ENCODE measurements at places on chromosomes 5 and 9. TPM values are rescaled to one million over a fixed set of nuclear protein-coding genes. Genes with fewer than 3 reads are reported as not detected.

GRCh38 chr9:111966861-111967291 lies 70.3 kb downstream of the UGCG start:
- no peak overlapping the region for H3K4me3 ChIP-seq
- no peak overlapping the region for H3K27ac ChIP-seq
- H3K27me3 ChIP-seq: no peaks in the 10 kb centered on the region
- no peaks in the 10 kb centered on the region for H3K36me3 ChIP-seq

- no peak for DNase-seq
- no peak overlapping the region for H3K4me3 ChIP-seq
- H3K36me3 ChIP-seq: 0 out of 2 replicates have a peak, but pooled peaks cover 14% of the 10 kb centered on the region
- H3K27me3 ChIP-seq: no peaks in the 10 kb centered on the region
- no peak overlapping the region for H3K27ac ChIP-seq
Measured at GRCh38 chr5:103205991-103206700, 52.4 kb upstream of the MACIR start.

- no peak overlapping the region for H3K4me3 ChIP-seq
- no peak for DNase-seq
- H3K27me3 ChIP-seq: peaks cover 26% of the 10 kb centered on the region
- H3K4me1 ChIP-seq: no peaks in the 10 kb centered on the region
- H3K27ac ChIP-seq: no peak overlapping the region
Measured at GRCh38 chr5:148995791-148996190, 67.1 kb downstream of the SH3TC2 start.

DNA sequence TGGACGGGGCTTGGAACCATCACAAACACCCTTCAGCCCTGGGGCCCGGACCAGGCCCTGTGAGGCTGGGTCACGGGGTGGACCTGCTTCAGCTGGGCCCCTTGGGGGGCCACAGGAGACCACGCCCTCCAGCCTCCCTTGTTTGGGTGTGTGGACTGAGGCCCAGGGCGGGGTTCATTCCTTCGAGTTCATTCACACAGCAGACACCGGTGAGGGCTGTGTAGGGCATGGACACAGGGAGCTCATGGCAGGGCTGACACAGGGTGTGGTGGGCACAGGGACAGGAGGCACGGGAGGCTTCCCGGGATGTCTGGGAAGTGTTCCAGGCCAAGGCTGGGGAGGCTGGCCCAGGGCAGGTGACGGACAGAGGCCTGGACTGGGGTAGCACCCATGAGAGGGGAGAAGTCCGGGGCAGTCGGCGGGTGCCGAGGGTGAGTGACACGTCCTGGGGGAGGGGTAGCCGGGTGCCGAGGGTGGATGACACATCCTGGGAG lies 8.9 kb downstream of the DNLZ start:
- peak; percentile 77 for DNase-seq
- H3K4me3 ChIP-seq: no peak overlapping the region
- peaks cover 8% of the 10 kb centered on the region for H3K4me1 ChIP-seq
- H3K27me3 ChIP-seq: no peaks in the 10 kb centered on the region

GRCh38 chr5:82217917-82218316 lies 60.2 kb downstream of the RPS23 start:
- H3K27ac ChIP-seq: no peak overlapping the region
- no peak overlapping the region for H3K4me3 ChIP-seq
- no peaks in the 10 kb centered on the region for H3K4me1 ChIP-seq
- no peaks in the 10 kb centered on the region for H3K27me3 ChIP-seq
- DNase-seq: no peak

GRCh38 chr5:180041301-180042274 lies 30.0 kb downstream of the RNF130 start:
- H3K4me1 ChIP-seq: no peaks in the 10 kb centered on the region
- no peak overlapping the region for H3K4me3 ChIP-seq
- H3K36me3 ChIP-seq: no peaks in the 10 kb centered on the region

DNA sequence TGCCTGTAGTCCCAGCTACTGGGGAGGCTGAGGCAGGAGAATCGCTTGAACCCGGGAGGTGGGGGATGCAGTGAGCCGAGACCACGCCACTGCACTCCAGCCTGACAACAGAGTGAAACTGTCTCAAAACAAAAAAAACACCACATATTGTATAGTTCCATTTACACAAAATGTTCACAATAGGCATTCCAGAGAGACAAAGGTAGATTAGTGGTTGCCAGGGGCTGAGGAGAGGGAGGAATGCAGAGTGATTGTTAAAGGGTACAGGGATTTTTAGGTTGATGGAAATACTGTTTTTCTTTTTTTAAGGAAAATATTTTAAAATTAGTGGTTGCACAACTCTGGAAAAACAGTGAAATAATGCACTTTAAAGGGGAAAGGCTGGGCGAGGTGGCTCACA lies 19.6 kb downstream of the ETF1 start:
- H3K4me3 ChIP-seq: no peak overlapping the region
- peaks cover 16% of the 10 kb centered on the region for H3K4me1 ChIP-seq
- H3K27ac ChIP-seq: no peak overlapping the region
- DNase-seq: no peak
- H3K36me3 ChIP-seq: peaks cover 5% of the 10 kb centered on the region

DNA sequence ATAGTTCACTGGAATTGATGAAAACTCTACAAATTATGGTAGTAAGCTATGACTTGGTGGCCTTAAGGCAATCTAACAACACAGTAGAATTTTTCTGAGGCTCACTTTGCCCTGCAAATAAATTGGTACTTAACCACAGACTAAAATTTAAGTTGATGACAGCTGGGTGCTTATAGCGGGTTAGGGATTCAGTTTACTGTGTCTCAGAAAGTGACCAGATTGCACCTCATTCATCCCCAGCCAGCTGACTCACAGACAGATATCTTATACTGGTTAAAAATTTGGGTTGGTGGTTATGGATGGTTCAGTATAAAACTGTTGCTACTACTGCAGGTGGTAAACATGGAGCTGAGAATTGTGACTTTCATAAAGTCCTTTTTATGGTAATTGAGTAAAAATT lies 2.8 kb downstream of the CKS2 start:
- H3K4me3 ChIP-seq: peak overlapping the region; percentile 88
- H3K36me3 ChIP-seq: 0 out of 2 replicates have a peak, but pooled peaks cover 4% of the 10 kb centered on the region
- DNase-seq: peak; percentile 58
- H3K27ac ChIP-seq: peak overlapping the region; percentile 40
- H3K4me1 ChIP-seq: peaks cover 43% of the 10 kb centered on the region

GRCh38 chr5:150264667-150265603 lies 24.6 kb downstream of the CAMK2A start:
- no peak overlapping the region for H3K27ac ChIP-seq
- H3K36me3 ChIP-seq: no peaks in the 10 kb centered on the region
- no peak overlapping the region for H3K4me3 ChIP-seq
- no peak for DNase-seq
- H3K4me1 ChIP-seq: peaks cover 16% of the 10 kb centered on the region

DNA sequence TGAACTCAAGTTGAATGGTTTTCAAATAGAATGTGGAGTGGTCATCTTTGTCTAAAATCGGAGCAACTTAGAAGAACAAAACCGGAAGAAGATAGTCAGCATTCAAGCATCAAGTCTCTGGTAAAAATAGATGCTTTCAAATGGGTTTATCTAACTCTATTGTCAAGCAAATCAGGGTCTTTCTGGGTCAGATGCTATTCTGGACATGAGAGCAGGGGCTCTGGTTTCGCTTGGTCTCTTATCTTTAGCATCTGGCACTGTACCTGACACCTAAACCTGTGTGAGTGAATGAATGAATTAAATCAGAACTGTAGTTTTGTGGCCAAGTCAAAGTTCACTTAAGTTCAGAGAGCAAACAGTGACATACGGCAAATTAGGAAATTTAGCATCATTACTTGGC lies 173.5 kb downstream of the SLIT3 start:
- peaks cover 26% of the 10 kb centered on the region for H3K4me1 ChIP-seq
- no peaks in the 10 kb centered on the region for H3K36me3 ChIP-seq
- H3K27me3 ChIP-seq: no peaks in the 10 kb centered on the region
- no peak overlapping the region for H3K27ac ChIP-seq
- no peak overlapping the region for H3K4me3 ChIP-seq
- no peak for DNase-seq

DNA sequence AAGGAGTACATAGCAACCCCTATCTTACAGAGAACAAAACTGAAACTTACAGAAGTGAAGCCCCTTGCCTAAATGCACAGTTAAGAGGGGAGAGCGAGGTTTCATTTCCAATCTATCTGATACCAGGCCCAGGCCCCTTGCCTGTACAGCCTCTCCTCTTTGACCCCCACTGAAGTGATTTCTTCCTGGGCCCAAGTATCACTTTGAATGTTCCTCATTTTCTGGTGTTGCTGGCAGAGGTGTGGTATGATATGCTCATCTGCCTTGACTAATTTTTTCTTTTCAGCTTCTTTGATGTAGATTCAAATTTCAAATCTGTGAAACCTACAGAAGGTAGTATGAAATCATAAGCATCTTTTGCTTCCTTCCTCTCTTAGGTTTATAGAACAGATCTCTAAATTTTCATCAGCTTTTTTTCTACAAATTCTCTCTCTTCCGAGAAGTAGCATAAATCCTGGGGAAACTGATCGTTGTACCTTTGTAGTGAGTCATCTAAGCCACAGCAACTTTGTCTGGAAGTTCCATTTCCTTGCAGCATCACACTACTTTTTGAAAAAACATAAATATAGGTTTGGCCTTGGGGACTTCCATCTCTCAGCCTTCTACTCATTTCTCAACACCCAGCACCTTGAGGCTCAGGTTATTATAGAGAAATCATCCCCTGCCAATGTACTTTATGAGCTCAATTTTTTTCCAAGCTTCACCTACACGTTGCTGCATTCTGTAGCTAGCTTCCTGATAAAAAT lies 402.4 kb upstream of the PTGER4 start:
- no peaks in the 10 kb centered on the region for H3K4me1 ChIP-seq
- no peak overlapping the region for H3K27ac ChIP-seq
- H3K4me3 ChIP-seq: no peak overlapping the region
- H3K36me3 ChIP-seq: no peaks in the 10 kb centered on the region
- H3K27me3 ChIP-seq: no peaks in the 10 kb centered on the region
- DNase-seq: no peak

- H3K4me3 ChIP-seq: no peak overlapping the region
- H3K27ac ChIP-seq: no peak overlapping the region
- H3K4me1 ChIP-seq: peaks cover 10% of the 10 kb centered on the region
- H3K36me3 ChIP-seq: no peaks in the 10 kb centered on the region
Measured at GRCh38 chr9:126505697-126506346, 107.9 kb upstream of the LMX1B start.

GRCh38 chr5:95996904-95997723 lies 35.5 kb upstream of the ELL2 start:
- H3K27me3 ChIP-seq: no peaks in the 10 kb centered on the region
- H3K4me1 ChIP-seq: peaks cover 10% of the 10 kb centered on the region
- DNase-seq: no peak
- no peak overlapping the region for H3K4me3 ChIP-seq
- no peak overlapping the region for H3K27ac ChIP-seq
- H3K36me3 ChIP-seq: no peaks in the 10 kb centered on the region

DNA sequence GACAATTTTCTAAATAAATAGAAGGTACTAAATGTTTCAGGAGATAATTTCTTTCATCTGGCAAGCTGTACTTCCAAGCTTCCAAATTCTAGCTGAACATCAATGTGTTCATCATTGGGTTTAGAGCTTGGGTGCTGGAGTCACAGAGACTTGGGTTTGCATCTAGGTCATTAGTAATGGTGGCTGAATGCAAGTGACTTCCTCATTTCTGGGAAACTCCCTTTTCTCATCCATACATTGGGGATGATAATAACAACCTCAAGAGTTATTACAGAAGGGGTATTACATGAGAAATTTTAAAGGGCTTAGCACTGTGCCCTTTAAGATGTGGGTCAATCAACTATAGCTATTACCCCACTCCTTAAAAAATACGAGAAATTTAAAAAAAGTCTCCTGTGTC lies 41.1 kb upstream of the KLF4 start:
- H3K4me3 ChIP-seq: no peak overlapping the region
- H3K27me3 ChIP-seq: no peaks in the 10 kb centered on the region
- H3K4me1 ChIP-seq: no peaks in the 10 kb centered on the region
- no peak for DNase-seq
- no peaks in the 10 kb centered on the region for H3K36me3 ChIP-seq

DNA sequence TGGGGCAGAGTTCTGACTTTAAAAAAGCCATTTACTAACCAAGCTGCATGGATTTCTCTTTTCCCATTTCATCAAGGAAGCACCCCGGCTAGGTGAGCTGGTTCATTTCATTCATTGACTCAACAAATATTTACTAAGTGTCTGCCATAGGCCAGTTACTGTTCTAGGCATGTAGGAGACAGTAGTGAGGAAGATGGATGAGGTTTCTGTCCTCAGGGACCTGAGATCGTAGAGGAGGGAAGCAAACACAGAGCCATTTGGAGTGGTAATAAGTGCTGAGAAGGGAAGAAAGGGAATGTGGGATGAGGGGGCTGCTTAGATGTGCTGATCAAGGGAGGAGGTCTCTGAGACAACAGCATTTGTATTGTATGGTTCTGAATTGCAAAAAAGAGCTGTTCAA lies 120.4 kb downstream of the C9orf152 start:
- no peak overlapping the region for H3K27ac ChIP-seq
- H3K4me3 ChIP-seq: no peak overlapping the region
- no peak for DNase-seq
- H3K36me3 ChIP-seq: no peaks in the 10 kb centered on the region
- H3K27me3 ChIP-seq: no peaks in the 10 kb centered on the region
- peaks cover 12% of the 10 kb centered on the region for H3K4me1 ChIP-seq

DNA sequence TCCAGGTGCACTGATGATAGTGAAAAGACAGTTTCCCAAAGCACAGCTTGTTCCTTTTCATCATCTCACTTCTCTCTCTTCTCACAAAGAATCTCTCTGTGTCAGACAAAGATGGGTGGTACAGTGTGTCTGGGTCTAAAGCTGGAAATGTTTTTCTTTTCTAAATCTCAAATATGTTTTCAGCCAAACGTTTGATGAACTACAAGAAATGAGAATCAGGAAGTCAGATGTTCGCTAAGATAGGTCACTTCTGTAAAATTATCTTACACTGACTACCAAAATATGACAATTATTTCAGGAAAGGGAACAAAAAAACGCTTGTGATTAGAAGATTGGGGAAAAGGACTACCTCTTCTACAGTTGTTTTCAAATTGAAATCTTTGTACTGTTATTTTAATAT lies 708.8 kb downstream of the PTPRD start:
- H3K27me3 ChIP-seq: no peaks in the 10 kb centered on the region
- no peaks in the 10 kb centered on the region for H3K36me3 ChIP-seq
- H3K27ac ChIP-seq: no peak overlapping the region
- H3K4me3 ChIP-seq: no peak overlapping the region

- H3K4me1 ChIP-seq: no peaks in the 10 kb centered on the region
- no peak for DNase-seq
- H3K36me3 ChIP-seq: no peaks in the 10 kb centered on the region
- H3K4me3 ChIP-seq: no peak overlapping the region
- no peak overlapping the region for H3K27ac ChIP-seq
Measured at GRCh38 chr9:6576987-6577386, 68.5 kb downstream of the GLDC start.

- no peak for DNase-seq
- peaks cover 24% of the 10 kb centered on the region for H3K4me1 ChIP-seq
- H3K27ac ChIP-seq: no peak overlapping the region
Measured at GRCh38 chr5:159886296-159886695, 30.0 kb upstream of the ADRA1B start.

Gene FNIP1
- polyA plus RNA-seq: 8.8 TPM

Gene RANBP3L
- polyA plus RNA-seq: not detected

Gene BARX1
- not detected for polyA plus RNA-seq

Gene LCN10
- polyA plus RNA-seq: not detected

Data from GM23248 (cell line).